PC-3 (cell line): ENCODE measurements at places on chromosomes 12 and 14. TPM values are rescaled to one million over a fixed set of nuclear protein-coding genes. Genes with fewer than 3 reads are reported as not detected.

GRCh38 chr14:68140076-68140741, 320.6 kb downstream of the RAD51B start:
- peak; percentile 99 for DNase-seq

GRCh38 chr12:124684971-124685688, 117.7 kb upstream of the NCOR2 start:
- DNase-seq = peak; percentile 72

GRCh38 chr12:93593843-93594242, 21.4 kb downstream of the SOCS2 start:
- no peak for DNase-seq

GRCh38 chr12:67002720-67003119, 266.4 kb upstream of the CAND1 start:
- peak; percentile 52 for DNase-seq

DNA sequence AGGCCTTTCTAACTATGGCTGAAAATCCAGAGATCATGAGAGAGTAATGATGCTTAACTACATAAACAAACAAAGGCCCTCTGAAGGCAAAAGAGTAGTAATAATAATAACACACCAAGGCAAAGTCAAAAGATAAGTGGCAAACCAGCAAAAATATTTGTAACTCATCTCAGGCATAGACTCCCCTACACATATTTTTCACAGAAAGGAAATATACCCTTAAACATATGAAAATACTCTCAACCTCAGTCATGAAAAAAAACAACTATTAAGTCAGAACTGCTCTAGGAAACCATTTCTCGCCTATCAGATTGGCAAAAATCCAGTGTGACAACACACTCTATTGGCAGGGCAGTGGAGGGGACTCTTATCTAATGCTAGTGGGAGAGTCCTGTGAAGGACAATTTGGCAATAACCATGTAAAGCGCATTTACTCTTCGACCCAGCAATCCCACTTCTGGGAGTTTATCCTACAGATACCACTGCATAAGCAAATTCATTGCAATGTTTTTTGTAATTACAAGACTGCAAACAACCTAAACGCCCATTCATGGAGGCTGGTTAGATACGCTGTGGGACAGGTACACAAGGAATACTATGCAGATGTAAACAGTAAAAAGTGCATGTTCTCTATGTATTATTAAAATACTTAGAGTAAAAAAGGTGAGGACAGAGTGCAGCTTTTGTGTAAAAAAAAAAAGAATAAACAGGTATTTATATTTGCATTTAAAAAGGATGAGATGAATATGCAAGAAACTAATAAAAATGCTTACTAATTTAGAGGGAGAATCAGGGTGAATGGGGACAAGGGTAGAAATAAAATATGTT, 26.0 kb upstream of the IL22 start:
- no peak for DNase-seq

RGS6 gene
- total RNA-seq = not detected in 2 replicates
